Forelimb muscle (tissue), 1 donor: ENCODE measurements at places on chromosomes 1 and 21. TPM values are rescaled to one million over a fixed set of nuclear protein-coding genes. Genes with fewer than 3 reads are reported as not detected.

- DNase-seq, result no peak
Observed at GRCh38 chr1:82894635-82895034, 1093.9 kb downstream of the ADGRL2 start.

DNA sequence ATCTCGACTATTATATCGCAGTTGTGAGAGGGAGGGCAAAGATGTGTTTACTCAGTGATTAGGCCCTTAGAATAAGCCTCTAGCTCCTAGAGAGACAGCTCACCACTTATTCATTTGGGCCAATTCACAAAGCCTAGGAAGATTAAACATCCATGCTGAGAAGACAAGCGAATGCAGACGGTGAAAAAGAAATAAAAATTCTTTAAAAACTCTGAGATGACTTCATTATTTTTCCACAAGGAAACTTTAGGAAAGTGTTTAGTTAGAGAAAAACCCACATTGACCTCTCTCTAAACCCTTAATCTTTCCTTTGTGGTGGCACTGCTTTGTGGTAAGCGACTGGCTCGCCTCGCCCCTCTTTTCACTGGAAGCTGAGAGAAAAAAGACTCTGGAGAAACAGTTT lies 146.8 kb upstream of the DMRTA2 start:
- no peak for DNase-seq

- DNase-seq, result no peak
Observed at GRCh38 chr1:65441464-65441863, 21.0 kb downstream of the LEPR start.

DNA sequence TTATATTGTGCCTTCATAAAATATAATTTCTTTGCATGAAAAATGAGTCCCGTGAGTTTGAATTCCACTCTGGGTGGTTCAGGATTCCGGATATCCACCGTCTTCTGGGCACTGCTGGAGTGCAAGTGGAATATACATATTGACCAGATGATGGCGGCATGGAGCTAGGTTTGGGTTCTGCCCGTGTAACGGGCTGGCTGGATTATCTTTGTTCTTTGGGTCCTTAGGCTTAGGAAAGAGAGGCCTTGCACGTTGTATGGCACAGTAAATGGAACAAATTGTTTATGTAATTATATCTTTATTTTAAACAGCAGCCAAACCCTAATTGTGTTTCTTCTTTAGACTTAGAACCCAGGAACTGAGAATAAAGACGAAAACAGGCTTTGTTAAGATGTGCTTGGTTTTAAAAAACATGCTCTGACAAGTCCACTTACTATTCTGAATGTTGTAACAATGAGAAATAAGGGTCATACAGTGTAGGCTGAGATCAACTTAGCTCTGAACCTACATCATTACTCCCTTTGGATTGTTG lies 13.5 kb upstream of the ACBD6 start:
- peak; percentile 49 for DNase-seq

DNA sequence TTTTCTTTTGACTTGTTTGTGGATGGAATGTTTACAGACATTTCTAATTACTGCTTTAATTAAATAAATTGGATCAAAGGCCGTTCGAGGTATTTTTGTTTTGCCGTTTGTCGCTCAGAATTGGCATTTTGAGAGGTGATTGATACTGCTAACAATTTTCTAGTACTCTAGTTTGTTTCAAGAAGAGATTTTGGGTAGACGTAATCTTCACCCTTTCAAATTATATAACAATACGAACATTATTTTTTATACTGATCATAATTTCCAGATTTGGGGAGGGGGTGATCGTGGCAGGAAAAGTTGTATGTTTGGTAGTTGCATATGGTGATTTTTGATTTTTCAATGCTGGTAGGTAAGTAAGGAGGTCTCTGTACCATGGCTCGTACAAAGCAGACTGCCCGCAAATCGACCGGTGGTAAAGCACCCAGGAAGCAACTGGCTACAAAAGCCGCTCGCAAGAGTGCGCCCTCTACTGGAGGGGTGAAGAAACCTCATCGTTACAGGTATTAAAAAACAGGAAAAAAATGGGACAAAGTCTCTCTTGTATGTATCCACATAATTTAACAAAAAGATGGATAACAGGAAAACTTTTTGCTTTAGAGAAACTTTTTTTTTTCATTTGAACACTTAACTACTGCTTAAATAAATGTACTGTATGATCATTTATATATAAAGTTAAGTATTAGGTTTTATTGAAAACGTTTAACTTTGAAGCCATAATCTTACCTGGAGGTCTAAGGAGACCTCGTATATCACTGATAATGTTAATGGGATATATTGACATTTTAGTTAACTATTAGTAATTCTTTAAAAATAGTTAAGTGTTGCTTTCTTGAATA lies 1.7 kb downstream of the H3-3A start:
- no peak for DNase-seq

- no peak for DNase-seq
Observed at GRCh38 chr1:37323486-37324377, 150.6 kb upstream of the ZC3H12A start.

- no peak for DNase-seq
Observed at GRCh38 chr1:43309405-43310025, 8.7 kb downstream of the TIE1 start.

DNA sequence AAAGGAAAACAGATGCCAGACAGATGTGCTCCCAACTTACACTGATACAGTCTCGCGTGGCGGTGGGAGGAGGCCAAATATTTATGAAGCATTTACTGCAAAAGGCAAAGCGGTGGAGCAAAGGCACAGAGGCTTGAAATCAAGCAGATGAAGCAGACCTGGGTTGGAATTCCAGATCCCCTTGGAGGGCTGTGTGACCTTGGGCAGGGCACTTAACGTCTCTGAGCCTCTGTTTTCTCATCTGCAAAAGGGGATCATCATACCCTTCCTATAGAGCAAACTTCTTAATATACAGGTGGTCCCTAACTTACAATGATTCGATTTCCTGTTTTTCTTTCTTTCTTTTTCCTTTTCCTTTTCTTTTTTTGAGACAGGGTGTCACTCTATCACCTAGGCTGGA lies 54.1 kb downstream of the IGSF21 start:
- no peak for DNase-seq

- DNase-seq, result no peak
Observed at GRCh38 chr1:193066606-193067005, 7.2 kb downstream of the RO60 start.

- DNase-seq, result no peak
Observed at GRCh38 chr1:160024195-160024905, 7.4 kb downstream of the PIGM start.

- no peak for DNase-seq
Observed at GRCh38 chr1:201444792-201445191, 23.3 kb upstream of the TNNI1 start.

DNA sequence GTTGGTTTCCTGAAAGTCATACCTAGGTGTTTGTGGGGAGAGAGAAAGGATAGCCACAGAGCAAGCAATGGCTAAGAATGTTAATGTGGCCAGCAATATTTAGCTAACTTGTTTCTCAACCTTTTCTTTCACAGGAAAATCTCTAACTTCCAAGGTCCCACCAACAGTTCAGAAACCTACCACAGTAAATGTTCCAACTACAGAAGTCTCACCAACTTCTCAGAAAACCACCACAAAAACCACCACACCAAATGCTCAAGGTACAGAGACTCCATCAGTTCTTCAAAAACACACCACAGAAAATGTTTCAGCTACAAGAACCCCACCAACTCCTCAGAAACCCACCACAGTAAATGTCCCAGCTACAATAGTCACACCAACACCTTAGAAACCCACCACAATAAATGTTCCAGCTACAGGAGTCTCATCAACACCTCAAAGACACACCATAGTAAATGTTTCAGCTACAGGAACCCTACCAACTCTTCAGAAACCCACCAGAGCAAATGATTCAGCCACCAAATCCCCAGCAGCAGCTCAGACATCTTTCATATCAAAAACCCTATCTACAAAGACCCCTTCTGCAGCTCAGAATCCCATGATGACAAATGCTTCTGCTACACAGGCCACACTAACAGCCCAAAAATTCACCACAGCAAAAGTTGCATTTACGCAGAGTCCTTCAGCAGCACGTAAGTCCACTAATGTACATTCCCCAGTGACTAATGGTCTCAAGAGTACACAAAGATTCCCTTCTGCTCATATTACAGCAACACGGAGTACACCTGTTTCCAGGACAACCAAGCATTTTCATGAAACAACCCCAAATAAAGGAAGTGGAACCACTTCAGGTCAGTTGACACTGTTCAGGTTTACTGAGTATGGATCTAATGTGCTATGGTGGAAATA lies 15.3 kb downstream of the CD55 start:
- DNase-seq, result no peak

GRCh38 chr21:21165063-21165645 lies 166.9 kb downstream of the NCAM2 start:
- no peak for DNase-seq

DNA sequence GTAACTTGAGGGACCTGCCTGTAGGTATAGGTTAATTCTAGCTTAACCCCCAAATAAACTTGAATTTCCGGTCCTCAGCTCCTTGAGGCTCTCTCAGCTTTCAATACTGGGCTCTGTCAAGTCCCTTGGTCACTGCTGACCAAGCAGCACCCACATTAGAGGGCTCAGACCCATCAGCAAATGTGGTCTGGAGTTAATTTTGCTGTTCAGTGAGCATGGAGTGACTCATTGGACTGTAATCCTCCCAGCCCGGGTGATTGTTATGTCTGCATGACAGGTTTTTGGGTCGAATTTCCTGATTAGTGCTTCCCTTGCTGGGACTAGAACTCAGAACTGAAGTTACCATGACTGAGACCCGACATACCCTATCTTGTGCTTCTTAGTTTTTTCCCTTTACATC lies 130.6 kb downstream of the URB2 start:
- DNase-seq, result no peak

GRCh38 chr21:41653954-41654491 lies 112.8 kb downstream of the RIPK4 start:
- DNase-seq, result no peak

GRCh38 chr1:89743788-89744187 lies 77.0 kb upstream of the LRRC8D start:
- DNase-seq, result no peak

DNA sequence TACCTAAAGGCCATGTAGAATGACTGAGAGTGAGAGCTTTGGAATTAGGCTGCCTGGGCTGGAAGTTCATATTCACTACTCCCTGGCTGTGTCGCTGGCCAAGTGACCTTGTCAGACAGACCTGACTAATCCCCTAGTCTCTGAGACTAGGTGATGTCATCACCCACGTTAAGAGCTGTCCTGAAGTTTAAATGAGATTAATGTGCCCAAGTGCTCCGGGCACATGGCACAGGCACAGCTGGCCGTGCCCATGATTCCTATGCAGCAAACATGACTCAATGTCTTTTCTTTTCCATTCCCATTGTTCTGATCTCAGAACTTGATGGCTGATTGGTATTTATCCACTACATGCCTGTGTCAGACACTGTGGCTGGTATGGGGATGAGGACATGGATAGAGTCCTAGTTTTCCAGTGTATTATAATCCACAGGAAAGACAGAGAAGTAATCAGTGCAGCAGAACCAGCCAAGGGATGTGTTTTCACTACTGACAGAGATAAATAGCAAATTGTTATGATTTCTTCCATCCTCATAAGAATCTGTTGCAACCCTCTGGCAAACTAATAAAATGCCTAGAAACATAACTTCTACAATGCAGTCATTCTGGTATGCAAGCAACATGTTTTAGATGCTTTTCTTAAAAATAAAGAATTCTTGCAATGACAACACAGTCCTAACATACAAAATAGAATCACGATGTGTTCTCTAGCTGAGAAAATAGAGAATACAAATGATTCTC lies 180.9 kb downstream of the PCP4 start:
- no peak for DNase-seq

DNA sequence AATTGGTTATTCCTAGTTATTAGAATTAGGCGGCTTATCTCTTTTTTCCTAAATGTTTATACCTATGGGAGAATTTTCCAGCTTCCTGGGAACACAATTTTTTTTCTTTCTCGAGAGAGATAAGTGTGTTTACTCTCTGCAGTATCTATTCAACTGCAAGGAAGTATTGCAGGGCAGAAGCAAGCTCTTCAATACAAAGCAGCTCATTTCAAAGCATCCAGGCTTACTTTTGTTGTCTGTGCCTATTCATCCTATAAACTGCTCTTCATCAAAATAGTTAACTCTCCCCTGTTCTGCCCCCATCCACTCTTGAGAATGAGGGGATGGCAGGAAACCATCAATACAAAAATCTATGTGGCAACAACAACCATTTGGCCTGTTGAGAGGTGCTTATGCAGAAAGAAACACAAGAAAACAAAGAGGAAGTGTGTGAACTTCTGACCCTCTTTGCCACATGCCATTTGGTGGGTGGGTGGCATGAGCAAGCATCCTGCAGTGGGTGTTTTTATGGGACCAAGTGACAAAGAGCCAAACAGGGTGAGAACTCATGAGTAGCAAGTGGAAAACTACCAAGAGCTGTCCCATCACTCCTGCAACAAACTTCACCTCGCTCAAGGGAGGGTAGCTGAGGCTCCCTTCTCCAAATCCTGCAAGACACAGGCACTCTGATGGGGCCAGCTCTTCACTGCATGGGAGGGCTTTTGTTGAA lies 50.6 kb upstream of the MRPS6 start:
- no peak for DNase-seq

GRCh38 chr1:172754609-172755008 lies 95.7 kb downstream of the FASLG start:
- DNase-seq, result no peak

DNA sequence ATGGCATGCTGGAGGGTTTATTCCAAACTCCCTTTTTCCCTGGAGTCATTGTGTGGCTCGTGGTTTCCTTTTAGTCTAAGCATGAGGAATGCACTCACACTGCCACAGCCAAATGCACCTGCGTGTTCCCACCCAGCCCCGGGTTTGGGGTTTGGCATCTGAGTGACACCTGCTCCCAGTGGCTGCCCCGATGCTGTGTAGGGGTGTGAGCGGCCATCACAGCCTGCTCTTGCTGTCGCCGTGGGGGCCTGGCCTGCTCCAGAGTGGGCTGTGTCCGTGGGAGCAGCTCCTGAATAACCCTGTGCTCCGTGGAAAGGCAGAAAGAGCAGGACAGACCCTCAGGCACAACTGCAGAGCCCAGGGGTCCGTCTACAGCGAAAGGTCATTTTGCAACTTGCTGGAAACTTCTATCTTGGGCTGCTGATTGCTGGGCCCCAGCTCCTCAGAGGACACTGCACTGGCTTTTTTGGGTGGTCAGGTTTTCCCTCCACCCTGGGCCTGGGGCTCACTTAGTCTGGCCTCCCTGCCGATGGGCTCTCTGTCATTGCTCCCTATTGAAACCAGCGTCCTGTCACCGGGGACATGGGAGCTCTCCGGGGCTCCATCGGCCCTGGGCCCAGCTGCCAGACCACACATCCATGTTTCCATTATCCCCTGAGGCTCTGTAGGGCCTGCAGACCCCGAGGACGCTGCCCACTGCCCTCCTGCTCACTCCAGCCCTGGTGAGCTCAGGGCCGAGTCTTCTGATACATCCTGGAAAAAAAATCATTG lies 74.1 kb downstream of the AJAP1 start:
- DNase-seq, result no peak

GRCh38 chr21:45299026-45299863 lies 11.6 kb upstream of the POFUT2 start:
- no peak for DNase-seq

Gene SMCP
- polyA plus RNA-seq, result not detected

Gene HSD11B1
- polyA plus RNA-seq, result not detected

Gene LCE3E
- polyA plus RNA-seq, result not detected

Gene CRP
- polyA plus RNA-seq, result not detected

Gene KRTAP19-3
- polyA plus RNA-seq, result not detected

Gene GUCA2A
- polyA plus RNA-seq, result not detected

Gene BTBD19
- 8.3 TPM for polyA plus RNA-seq

Gene DNAI4
- 4.3 TPM for polyA plus RNA-seq

Gene SLAMF9
- polyA plus RNA-seq, result not detected

Gene SEMA6C
- 97.0 TPM for polyA plus RNA-seq

Gene FCMR
- polyA plus RNA-seq, result 1.2 TPM

Gene ATP1A2
- 81.8 TPM for polyA plus RNA-seq

Gene FCRL6
- 0.34 TPM for polyA plus RNA-seq

Gene NBPF9
- polyA plus RNA-seq, result 34.5 TPM

Gene SLC9C2
- not detected for polyA plus RNA-seq

Gene TCP10L
- 1.3 TPM for polyA plus RNA-seq

Gene CSMD2
- polyA plus RNA-seq, result 0.65 TPM
